ENCODE measurements at places on chromosomes 1 and 21.

DNA sequence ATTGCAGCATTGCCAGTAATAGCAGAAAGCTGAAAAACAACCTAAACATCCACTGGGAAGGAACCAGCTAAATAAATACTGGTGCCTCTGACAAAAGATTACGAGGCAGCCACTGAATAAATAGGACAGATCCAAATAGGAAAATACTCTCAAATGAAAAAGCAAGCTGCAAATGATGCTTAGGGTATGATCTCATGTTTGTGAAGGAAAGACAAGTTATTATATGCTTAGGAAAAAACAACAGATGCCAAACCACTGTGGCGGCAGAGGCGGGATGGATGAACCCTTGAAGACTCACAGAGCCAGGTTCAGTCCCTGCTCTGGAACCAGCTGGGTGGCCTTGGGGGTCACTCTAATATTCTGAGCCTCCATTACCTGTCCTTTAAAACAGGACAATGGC is 41.6 kb downstream of the MATN1 start:
- no peak for DNase-seq

GRCh38 chr1:23718482-23718881 is 24.8 kb upstream of the ELOA start:
- DNase-seq: no peak

DNA sequence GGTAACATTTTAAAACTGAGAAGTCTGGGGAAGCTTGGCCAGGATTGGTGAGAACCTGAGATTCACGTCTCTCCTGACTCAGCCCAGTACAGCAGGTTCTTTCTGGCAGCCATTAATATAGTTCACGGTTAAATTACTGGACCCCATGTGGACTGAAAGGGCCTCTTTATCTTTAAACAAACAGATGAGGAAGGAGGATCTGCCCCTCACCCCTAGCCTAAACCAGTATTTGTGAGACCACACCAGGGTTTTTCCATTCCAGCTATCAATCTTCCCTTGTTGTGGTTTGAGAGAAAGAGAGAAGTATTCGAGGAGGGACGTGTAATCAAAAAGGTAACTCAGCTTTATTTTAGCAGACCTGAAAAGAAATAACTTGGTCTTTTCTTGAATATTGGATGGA is 137.1 kb downstream of the PROX1 start:
- no peak for DNase-seq

GRCh38 chr21:42861848-42862400 is 17.4 kb downstream of the WDR4 start:
- DNase-seq: no peak

- DNase-seq: no peak
These were observed 33.5 kb downstream of the RHBG start for GRCh38 chr1:156402331-156403020.

DNA sequence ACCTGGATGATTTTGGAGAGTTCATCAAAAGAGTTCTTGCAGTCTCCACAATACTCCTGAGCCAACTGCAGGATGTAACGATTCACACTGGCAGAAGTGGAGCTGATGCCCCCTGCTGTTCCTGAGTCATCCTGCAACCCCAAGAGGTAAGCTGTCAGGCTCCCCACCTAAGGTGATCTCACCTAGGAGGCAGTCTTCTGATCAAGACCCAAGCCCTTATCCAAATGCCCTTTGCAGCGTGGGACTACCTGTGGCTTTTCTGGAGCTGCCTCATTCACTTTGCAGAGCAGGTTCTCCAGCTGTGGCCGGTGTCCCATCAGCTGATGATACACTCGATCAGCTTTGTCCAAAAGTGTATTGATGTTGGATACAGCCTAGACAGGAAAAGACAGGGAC is 96.4 kb downstream of the UBR4 start:
- no peak for DNase-seq

- no peak for DNase-seq
These were observed 174.8 kb downstream of the PLPP3 start for GRCh38 chr1:56404561-56405030.

- DNase-seq: no peak
These were observed 188.1 kb downstream of the PSMG1 start for GRCh38 chr21:38995071-38995669.

- DNase-seq: no peak
These were observed 8.9 kb upstream of the CTSE start for GRCh38 chr1:206032380-206033140.

- no peak for DNase-seq
These were observed 20.5 kb downstream of the TARBP1 start for GRCh38 chr1:234458352-234459017.

DNA sequence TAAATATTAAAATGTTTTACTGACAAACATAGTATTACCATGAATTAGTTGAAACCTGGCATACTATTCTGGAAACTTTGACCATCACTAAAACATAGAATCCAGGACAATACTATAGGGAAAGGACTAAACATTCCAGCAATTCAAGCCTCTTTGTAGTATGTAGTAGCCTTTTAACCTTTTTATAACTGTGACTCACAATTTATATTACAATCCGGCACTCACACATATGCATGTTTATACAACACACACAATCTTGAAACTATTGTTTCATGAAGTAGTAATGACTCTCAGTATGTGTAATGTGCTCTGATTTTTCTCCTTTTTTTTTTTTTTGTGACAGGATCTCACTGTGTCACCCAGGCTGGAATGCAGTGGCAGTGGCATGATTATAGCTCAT is 64.3 kb downstream of the ANKRD13C start:
- DNase-seq: no peak

GRCh38 chr1:73644198-73644597 is 553.8 kb downstream of the LRRIQ3 start:
- no peak for DNase-seq

DNA sequence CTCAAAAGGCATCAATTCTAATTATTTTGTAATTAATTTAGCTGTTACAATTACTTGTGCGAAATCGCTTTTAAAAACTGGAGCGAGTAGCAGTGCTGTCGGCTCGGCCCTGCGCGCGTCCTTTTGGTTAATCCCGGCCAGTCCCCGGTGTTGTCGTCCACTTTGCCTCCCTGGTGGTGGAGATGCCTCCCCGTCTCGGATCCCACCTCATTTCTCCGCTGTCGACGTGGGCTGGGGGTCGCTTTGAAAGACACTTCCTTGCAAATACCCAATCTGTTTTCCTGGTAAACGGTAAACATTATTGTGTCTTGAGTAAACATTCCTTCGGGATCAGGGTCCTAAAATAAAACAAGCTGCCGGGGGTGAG is 3.7 kb downstream of the FOXD3 start:
- DNase-seq: no peak

GRCh38 chr1:154117642-154118041 is 37.2 kb downstream of the NUP210L start:
- DNase-seq: no peak

GRCh38 chr1:93735722-93736121 is 54.1 kb upstream of the BCAR3 start:
- no peak for DNase-seq

DNA sequence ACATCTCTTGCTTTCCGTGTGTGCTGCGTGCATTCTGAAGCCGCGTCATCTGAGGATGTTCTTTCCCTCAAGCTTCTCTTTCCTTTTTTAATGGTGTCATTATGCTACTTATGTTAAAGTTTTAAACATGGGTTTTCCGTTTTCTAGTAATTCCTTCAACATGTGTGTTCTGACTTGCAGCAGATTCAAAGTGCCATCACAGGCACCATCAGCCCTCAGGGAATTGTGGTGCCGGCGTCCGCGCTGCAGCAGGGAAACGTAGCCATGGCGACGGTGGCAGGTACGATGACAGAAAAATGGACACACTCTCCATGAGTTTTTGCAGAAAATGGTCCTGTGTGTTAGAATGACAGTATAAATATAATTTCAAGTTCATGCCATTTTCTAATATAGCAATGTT is 42.4 kb downstream of the PKNOX1 start:
- no peak for DNase-seq

DNA sequence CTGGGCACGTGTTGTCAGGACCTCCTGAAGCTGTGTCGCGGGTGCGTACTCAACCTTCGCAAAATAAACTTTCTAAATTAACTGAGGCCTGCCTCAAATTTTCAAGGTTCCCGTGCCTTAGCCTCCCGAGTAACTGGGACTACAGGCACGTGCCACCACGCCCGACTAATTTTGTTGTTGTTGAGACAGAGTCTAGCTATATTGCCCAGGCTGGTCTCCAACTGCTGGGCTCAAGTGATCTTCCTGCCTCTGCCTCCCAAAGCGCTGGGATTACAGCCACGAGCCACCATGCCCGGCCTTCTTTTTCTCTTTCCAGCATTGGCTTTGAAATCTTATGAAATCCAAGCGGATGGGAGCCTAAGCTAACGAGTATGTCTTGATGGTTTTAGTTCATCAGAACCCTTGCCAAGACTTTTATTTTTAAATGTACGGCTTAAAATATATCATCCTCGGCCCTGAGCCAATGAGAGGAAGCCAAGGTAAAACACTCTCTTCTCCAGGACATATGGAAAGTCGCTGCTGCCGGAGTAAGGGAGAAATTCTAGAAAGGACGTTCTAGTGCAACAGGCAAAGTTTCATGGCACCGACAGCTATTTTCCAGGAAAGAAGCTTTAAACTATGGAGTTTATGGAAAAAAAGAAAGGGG is 12.7 kb upstream of the ERVH48-1 start:
- DNase-seq: no peak

- DNase-seq: no peak
These were observed 8.3 kb downstream of the RCAN1 start for GRCh38 chr21:34606621-34607020.

GRCh38 chr1:952201-952600 is 6.9 kb downstream of the NOC2L start:
- DNase-seq: no peak

DNA sequence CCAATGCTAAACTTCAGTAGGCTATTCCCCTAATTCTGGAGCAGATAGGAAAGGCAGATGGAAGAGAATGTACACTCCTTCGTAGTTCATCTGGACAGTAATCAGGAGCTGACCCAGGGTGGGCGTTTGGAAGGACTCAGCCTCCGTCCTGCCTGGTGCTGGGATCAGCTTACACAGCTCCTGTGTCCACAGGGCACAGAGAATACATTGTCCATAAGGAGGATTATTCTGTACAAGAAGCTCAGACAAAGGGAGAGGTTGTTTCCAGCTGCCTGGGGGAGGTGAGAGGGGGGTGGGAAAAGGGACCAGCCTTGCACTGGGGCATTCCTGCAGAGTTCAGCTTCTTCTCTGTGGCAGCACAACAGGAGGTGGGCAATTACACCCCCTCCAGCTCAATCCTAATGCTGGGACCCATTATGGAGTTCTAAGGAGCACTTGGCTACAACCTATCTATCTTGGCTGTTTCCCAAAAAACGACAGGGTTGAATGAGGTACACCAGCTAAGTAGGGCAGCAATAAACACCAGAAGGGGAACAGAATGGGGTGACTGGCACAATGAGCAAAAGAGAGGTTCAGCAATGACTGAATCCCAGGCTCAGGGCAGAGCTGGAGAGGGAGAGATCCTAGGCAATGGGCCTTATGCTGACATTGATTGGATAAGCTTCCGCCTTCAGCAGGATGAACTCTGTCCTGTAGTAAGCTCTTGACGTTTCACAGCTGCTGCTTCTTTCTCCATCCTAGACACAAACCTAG is 7.4 kb downstream of the MED8 start:
- peak; percentile 58 for DNase-seq

GRCh38 chr1:56527548-56528302 is 51.6 kb downstream of the PLPP3 start:
- DNase-seq: no peak

GRCh38 chr1:106780066-106780465 is 276.4 kb upstream of the PRMT6 start:
- DNase-seq: no peak

GRCh38 chr1:8113262-8114220 is 87.4 kb upstream of the ERRFI1 start:
- no peak for DNase-seq

- DNase-seq: no peak
These were observed 3.8 kb downstream of the TRABD2B start for GRCh38 chr1:47993416-47993740.

GRCh38 chr1:9466780-9467758 is 72.2 kb upstream of the SLC25A33 start:
- DNase-seq: no peak

- DNase-seq: no peak
These were observed 33.0 kb upstream of the IFI44L start for GRCh38 chr1:78587211-78587610.

- DNase-seq: no peak
These were observed 8.9 kb upstream of the C1orf216 start for GRCh38 chr1:35727434-35728040.

GRCh38 chr1:154859151-154859785 is 10.8 kb downstream of the KCNN3 start:
- DNase-seq: no peak

DNA sequence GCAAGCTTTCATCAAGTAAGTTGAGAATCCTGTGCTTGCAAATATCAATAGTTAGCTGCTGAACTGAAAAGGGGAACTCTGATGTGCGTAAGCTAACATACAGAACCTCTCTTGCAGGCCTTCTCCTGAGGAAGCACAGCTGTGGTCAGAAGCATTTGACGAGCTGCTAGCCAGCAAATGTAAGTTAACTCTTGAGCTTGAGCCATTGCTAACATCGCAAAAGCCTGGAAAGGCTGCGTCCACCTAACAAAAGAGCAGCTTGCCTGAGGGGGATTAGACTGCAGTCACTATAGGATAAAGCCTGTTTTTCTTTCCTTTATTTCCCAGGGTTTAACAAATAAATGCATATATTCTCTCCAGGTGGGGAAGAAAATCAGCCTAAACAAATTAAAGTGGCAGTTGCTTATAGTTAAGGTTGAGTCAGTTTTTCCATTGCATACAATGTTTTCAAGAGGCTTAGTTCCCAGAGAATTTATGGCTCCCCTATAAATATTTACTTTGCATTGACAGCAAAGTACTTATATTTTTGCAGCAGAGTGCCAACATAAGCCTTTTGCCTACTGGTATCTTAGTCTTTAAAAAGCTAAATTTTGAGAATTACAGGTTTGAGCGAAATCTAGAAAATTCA is 1.5 kb downstream of the RGS2 start:
- DNase-seq: no peak

DNA sequence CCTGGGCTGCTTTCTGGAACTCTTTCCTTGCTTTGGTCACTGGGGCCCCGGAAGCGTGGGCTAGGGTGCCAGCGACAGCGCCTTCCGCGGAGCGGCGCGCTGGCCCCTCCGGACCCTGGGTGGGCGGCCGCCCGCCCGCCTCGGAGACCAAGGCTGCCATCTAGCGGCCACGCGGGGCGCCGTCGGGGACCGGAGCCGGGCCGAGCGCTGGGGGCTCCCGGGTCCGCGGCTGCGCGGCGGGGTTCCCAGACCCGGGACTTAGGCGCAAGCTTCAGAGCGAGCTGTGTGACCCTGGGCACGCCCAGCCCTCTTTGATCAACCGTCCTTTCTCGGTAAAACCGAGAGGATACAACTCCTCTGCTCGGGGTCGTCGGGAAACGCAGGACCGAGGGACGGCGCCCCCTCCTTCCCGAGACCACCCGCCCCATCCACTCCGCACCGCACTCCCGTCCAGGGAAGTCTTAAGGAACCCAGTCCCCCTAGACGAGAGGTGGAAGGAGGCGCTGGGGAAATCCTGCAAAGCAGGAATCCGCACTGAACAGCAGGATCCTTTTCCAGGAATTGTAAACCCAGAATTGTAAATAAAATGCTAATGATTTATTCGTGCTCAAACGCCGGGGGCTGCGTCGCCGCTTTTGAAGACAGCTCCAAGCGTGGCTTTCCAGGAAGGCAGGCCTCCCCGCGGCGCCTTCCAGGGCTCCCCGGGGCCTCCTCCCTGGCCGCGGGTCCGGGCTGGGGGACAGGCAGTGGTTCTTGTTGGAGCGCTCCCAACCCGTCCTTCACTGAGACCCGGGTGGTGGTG is 41.2 kb downstream of the RRAGC start:
- DNase-seq: no peak

All from nucleus accumbens (tissue), 56 donors.